ENCODE measurements at places on chromosomes 4 and X.

- DNase-seq = no peak
These were observed 64.0 kb downstream of the LNX1 start for GRCh38 chr4:53527326-53527725.

DNA sequence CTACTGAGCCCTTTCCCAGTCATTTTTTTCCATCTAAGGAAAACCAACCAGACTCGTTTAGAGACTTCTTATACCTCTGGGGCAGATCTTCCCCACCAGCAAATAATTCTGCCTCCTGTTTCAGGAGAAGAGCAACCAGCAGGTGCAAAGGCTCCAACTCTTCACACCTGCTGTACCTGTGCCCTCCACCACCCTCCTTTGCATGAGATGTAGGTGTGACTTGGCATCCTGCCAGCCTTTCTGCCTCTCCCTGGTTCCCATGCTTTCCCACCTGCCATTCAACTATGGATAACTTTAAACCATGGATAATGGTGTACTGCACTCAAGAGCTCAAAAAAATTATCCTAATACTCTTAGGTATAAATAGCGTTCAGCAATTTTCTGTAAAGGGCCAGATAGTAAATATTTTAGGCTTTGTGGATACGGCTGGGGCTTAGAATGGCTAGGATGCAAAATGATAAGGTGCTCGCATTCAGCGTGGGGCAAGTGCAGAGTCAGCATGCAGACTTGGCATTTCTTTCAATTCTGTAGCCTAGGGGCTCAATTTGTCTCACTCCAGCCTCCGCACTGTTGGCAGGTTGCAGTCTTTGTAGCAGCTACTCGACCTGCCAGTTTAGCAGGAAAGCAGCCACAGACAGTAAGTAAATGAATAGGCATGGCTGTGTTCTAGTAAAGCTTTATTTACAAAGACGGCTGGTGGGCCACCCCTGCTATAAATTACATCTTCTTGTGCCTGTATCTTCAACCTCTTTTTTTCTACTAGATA, 79.8 kb downstream of the HCCS start:
- no peak for DNase-seq

- no peak for DNase-seq
These were observed 41.1 kb upstream of the FAM9C start for GRCh38 chrX:13085526-13085925.

DNA sequence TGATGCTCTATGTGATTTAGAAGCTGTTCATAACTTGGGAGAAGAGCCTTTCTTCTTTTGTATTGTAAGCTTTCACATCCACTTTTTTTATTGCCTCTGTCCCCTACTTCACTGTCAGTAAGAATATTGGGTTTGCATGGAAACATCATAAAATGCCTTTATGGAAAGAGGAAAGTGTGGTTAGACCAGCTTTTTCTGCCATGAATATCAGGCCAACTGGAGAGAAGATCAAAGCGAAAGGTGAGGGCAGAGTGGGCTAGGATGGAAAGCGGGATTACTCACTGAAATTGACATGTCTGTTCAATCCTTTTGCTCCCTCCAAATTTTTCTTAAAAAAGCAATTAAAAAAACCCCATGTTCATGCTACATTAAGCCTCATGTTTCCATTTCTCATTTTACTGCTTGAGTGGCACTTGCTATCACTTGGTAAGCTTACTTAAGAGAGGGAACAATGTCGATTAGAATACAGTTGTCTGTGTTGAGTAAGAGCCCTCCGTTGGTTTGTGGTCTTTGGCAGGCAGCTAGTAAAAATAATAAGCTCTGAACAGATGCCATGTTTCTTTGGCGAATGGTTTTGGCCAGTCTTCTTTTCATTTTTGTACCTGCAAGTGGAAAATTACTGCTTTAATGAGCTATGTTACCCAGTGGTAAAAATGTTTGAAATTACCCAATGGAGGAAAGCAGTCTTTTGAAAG, 35.9 kb downstream of the SUPT20HL1 start:
- DNase-seq = no peak

- no peak for DNase-seq
These were observed 1471.8 kb downstream of the PCDH7 start for GRCh38 chr4:32191961-32192360.

DNA sequence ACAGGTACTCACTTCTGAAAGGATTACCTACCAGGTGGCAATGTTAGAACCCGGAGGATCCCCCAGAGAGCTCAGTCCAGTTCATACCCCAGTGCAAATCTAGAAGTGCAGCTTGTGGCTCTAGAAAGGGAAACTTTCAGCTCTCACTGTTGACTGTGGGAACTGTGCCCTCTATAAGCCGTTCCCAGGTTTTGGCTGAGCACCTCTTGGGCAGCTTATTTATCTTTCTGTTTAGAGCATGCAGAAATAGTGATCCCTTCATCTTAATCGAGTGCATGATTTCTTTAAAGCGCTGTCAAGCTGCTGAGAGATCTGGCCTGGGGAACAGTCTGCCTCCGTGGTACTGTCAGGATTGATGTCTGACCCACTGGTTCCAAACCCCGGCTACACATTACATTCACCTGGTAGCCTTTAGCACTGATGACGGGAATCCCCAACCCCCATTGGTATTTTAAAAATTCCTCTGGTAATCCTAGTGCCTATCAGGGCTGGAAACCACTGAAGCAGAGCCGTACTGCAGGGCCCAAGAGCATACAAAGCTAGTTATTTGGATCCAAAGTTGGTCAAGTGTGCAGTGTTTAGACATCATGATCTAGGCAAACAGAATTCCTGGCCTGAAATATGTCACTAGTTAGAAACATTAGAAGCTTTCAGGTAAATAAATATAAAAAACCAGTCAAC, 103.2 kb downstream of the KLHL8 start:
- DNase-seq = no peak
